ENCODE measurements at places on chromosomes 4 and X. TPM values are rescaled to one million over a fixed set of nuclear protein-coding genes. Genes with fewer than 3 reads are reported as not detected.

Gene PDLIM3
- total RNA-seq = 0.10 TPM

Gene PDGFRA
- total RNA-seq = 0.15 TPM

Gene STBD1
- 4.9 TPM for total RNA-seq

Gene KCNIP4
- not detected for total RNA-seq

Gene POF1B
- 0.08 TPM for total RNA-seq

GRCh38 chrX:19097553-19098283, 24.6 kb downstream of the ADGRG2 start:
- no peak for DNase-seq

DNA sequence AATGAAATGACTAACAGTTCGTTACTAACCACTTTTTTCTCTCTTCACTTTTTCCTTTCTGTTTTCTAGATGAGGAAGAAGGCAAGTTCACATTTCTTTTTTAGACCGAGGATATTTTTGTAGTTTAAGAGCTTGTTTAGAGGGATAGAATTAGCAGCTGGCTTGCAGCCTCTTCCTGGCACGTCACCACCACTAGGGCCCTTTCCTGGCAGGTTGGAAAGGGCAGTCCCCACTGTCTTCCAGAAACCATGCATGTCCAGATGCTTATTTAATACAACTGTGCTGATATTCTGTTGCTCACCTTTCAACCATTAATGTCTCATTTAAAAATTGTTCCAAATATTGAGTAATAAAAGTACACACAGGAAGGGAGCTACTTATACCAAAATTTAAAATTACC, 209.5 kb upstream of the PACRGL start:
- DNase-seq = no peak

GRCh38 chrX:44415639-44416386, 72.3 kb upstream of the EFHC2 start:
- DNase-seq = no peak
